ENCODE measurements at places on chromosomes 12 and 14. TPM values are rescaled to one million over a fixed set of nuclear protein-coding genes. Genes with fewer than 3 reads are reported as not detected.

GRCh38 chr12:27653661-27654060 is 42.6 kb upstream of the REP15 start:
- no peaks in the 10 kb centered on the region for H3K36me3 ChIP-seq
- no peaks in the 10 kb centered on the region for H3K27me3 ChIP-seq
- no peak for DNase-seq
- no peaks in the 10 kb centered on the region for H3K4me1 ChIP-seq
- no peak overlapping the region for H3K4me3 ChIP-seq

GRCh38 chr14:90429754-90430153 is 32.9 kb downstream of the CALM1 start:
- no peaks in the 10 kb centered on the region for H3K27me3 ChIP-seq
- no peak overlapping the region for H3K4me3 ChIP-seq
- DNase-seq = no peak
- no peaks in the 10 kb centered on the region for H3K36me3 ChIP-seq
- no peak overlapping the region for H3K27ac ChIP-seq

GRCh38 chr12:124356221-124356620 is 61.3 kb downstream of the RFLNA start:
- no peak for DNase-seq
- no peak overlapping the region for H3K27ac ChIP-seq
- H3K27me3 ChIP-seq = no peaks in the 10 kb centered on the region
- no peaks in the 10 kb centered on the region for H3K4me1 ChIP-seq
- H3K36me3 ChIP-seq = peaks cover 91% of the 10 kb centered on the region

DNA sequence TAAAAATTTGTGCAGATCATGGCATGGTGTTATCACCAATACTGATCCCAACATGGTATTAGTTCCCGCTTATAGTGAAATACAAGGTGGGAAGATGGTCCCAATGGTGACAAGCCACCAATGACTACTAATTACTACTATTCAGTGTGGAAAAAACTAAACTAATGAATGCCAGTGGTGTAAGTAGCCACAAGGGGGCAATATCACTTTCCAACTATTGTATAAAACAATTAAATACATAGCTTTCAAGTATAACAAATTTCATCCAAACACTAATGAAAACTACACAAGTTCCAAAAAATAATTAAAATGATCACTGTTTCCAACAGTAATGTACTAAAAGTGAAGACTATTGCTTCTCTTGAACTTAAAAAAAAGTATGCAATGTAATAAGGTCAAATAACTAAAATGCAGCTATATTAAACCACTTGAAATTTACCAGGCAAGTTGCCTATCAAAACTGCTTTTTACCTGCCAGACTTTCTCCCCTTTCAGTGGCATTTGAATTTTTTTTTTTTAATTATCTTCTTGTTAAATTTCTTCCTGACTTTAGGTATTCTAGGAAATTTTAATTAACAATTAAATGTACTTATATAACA is 58.0 kb downstream of the PAPLN start:
- DNase-seq = no peak
- H3K4me1 ChIP-seq = no peaks in the 10 kb centered on the region
- H3K36me3 ChIP-seq = peaks cover 14% of the 10 kb centered on the region
- no peak overlapping the region for H3K4me3 ChIP-seq

- DNase-seq = no peak
- no peaks in the 10 kb centered on the region for H3K27me3 ChIP-seq
- H3K36me3 ChIP-seq = no peaks in the 10 kb centered on the region
- peak overlapping the region; percentile 91 for H3K4me3 ChIP-seq
- peak overlapping the region; percentile 70 for H3K27ac ChIP-seq
Measured at GRCh38 chr12:50401500-50402081, 906 bp downstream of the LARP4 start.

DNA sequence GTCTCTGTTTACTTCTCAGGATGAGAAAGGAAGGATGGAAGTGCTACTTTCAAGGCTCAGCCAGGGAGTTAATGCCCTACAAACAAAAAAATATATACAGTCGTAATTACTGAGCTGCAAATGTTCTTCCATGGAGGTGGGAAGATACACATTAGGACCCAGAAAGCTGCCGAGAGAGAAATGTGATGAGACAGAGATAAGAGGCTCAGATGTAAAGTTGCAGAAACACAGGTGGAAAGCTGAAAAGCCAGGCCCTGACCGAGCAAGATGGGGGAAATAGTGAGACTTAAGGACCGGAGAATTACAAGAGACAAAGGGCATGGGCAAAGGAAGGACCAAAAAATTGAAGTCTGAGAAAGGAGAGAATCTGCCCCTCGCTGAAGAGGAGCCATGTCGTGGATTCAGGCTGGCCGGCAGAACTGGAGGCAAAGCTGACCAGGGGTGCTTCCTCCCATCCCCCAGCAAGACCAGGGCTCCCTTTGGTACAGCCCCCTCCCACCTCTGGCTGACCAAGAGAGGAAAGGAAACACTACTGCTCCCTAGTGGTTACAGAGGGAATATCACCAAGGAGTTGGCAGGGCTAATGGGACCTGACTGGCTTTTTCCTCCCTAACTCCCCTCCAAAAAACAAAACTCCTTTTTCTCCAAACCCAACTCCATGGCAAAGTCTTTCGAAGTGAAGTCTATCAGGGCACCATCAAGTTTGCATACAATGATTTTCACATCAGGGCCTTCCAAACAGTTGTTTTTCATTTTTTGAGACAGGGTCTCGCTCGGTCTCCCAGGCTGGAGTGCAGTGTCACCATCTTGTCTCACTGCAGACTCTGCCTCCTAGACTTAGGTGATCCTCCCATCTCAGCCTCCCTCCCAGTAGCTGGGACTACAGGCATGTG is 12.1 kb downstream of the ZFHX2 start:
- no peak overlapping the region for H3K4me3 ChIP-seq
- no peak overlapping the region for H3K27ac ChIP-seq
- H3K4me1 ChIP-seq = peaks cover 4% of the 10 kb centered on the region
- H3K36me3 ChIP-seq = no peaks in the 10 kb centered on the region
- H3K27me3 ChIP-seq = no peaks in the 10 kb centered on the region

- H3K27me3 ChIP-seq = no peaks in the 10 kb centered on the region
- DNase-seq = no peak
- H3K4me1 ChIP-seq = no peaks in the 10 kb centered on the region
- no peak overlapping the region for H3K27ac ChIP-seq
Measured at GRCh38 chr12:32612658-32613614, 66.2 kb upstream of the DNM1L start.

DNA sequence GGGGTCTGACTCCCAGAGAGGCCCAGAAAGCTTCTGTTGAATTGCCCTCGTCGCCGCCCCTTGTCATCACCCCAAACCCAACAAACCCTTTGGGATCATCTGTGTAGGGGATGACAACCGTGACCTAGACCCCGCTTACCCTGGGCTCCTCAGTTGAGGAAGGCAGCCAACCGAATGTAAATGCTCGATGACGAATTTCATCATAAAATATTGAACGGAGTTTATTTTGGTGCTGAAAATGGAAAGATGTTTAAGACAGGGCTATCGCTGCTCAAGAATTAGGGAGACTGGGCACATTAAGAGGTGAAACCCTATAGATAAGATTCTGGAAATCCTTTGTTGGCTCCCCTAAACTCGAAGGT is 512 bp downstream of the ACTR10 start:
- H3K4me3 ChIP-seq = peak overlapping the region; percentile 98
- no peak for DNase-seq
- peaks cover 18% of the 10 kb centered on the region for H3K4me1 ChIP-seq
- H3K27me3 ChIP-seq = no peaks in the 10 kb centered on the region

- H3K4me1 ChIP-seq = no peaks in the 10 kb centered on the region
- H3K4me3 ChIP-seq = no peak overlapping the region
- DNase-seq = no peak
- H3K36me3 ChIP-seq = no peaks in the 10 kb centered on the region
Measured at GRCh38 chr14:69808919-69809808, 12.1 kb upstream of the SLC10A1 start.

- H3K4me1 ChIP-seq = no peaks in the 10 kb centered on the region
- no peaks in the 10 kb centered on the region for H3K27me3 ChIP-seq
- no peak overlapping the region for H3K4me3 ChIP-seq
- no peaks in the 10 kb centered on the region for H3K36me3 ChIP-seq
- DNase-seq = no peak
Measured at GRCh38 chr14:32779840-32780239, 158.8 kb upstream of the NPAS3 start.

DNA sequence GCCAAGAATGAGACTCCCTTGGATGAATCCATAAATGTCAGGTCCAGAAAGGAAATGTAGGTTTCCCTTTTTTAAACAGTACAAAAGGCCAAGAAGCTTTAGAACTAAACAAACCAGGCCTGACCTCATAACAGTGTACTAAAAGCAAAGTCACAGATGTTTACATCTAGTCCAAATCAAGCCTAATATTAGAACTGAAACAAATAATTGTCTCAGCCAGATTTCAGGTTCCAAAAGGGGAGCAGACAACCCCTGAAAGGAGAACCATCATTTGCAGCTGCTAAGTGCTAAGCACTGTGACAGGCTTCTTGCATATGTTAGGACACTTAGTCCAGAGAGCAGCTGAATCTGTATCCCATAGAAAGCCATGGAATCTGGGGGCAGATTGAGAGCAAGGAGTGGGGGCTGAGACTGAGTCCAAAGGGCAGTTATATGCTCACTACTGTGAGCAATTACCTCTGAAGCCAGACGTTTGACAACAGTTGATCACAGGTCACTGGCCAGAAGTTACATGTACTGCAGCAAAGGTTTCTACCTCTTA is 90.1 kb downstream of the STXBP6 start:
- H3K4me1 ChIP-seq = no peaks in the 10 kb centered on the region
- H3K27ac ChIP-seq = no peak overlapping the region
- H3K36me3 ChIP-seq = no peaks in the 10 kb centered on the region
- no peaks in the 10 kb centered on the region for H3K27me3 ChIP-seq
- no peak overlapping the region for H3K4me3 ChIP-seq

DNA sequence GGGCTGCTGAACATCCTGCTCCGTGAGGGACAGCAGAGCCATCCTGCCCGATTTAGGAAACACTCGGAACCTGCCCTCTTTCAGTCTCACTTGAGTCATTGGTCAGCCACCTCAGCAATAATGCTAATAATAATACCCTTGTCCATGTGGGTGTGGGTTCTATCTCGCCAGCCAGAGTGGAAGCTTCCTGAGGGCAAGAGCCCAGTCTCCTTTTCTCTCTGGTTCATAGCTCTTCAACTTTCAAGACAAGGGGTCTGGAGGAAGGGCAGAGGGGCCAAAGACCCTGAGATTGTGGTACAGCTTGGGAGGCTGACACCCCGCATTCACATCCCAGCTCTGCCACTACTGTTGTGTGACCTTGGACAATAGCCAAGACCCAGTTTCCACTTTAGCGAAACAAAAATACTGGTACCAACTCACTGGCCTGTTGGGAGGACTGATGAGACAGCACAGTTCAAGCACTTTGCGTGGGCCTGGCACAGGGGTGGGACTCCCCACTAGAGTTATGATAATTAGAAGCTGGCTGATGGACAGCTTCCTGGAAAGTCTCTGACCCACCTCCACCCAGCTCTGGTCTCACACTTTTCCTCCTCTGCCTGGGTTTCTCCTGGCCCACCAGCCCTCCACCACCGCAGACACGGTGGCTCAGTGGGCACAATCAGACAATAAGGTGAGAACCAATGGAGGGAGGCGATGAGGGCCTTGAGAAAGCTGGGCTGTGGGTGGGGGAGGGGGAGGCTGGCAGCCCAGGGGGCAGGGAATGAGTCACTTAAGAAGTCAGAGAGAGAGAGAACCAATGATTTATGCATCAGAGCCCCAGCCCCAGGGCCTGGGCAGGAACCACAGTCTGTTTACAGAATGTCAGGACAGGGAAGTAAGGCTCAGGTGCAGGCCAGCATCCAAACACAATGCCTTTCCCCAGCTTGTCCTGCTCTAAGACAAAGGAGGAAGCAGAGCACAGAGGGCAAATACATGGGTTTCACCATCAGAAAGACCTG is 9.6 kb downstream of the FAIM2 start:
- H3K4me1 ChIP-seq = peaks cover 10% of the 10 kb centered on the region
- no peak overlapping the region for H3K4me3 ChIP-seq
- no peak overlapping the region for H3K27ac ChIP-seq

DNA sequence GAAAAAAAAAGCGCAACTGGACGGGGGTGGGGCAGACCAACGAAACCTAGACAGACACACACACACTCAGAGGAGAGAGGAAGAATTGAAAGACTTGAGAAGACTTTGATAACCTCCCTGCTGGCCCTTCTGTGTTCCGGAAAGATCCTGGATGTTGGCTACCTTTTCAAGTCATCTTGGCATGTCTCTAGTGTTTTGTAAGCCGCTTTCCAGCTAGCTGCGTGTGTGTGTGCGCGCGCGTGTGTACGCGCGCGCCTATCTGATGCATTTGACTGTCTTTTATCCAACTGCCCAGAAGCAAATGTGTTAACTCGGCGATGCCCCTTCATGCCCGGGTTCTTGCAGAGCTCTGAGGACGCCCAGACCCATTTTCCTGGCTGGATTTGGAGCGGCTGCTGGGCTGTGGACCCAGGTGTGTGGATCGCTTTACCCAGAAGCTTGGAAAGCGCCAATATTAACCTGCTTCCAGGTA is 664 bp downstream of the LRFN5 start:
- no peak overlapping the region for H3K4me3 ChIP-seq
- no peak overlapping the region for H3K27ac ChIP-seq
- H3K4me1 ChIP-seq = peaks cover 32% of the 10 kb centered on the region
- H3K27me3 ChIP-seq = peaks cover 73% of the 10 kb centered on the region
- H3K36me3 ChIP-seq = no peaks in the 10 kb centered on the region
- no peak for DNase-seq

DNA sequence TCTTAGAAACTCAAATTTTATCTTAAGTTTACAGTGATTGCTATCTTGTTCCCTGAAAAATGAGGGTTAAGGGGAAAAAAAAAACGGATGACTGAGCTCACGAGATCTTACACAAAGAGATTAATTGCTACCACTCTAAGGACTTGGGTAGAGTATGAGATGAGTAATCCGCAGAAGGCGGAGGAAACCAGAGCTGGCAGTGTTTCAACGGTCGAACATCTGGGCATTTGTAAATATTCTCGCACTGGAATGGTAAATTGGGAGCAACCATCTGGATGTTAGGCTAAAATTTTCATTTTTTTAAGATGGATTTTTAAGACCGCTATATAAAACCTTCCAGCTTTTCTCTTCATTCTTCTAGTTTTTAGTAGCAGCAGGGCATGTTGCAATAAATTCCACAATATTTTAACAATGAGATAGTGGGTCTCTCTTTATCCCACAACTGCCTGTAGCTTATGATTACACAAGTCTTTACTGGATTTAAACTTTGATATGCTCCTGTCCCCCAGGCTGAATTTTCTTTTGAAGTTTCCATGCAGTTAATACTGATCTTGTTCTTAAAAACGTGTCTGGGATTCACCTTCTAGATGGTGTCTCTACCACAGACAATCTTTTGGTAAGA is 1324.1 kb downstream of the AACS start:
- no peak overlapping the region for H3K27ac ChIP-seq
- no peaks in the 10 kb centered on the region for H3K27me3 ChIP-seq
- H3K4me3 ChIP-seq = no peak overlapping the region

- H3K4me3 ChIP-seq = no peak overlapping the region
- H3K27me3 ChIP-seq = no peaks in the 10 kb centered on the region
- no peaks in the 10 kb centered on the region for H3K4me1 ChIP-seq
- no peaks in the 10 kb centered on the region for H3K36me3 ChIP-seq
Measured at GRCh38 chr12:13595536-13596443, 385.6 kb downstream of the GRIN2B start.

PCED1B gene
- 18.7 TPM for total RNA-seq

FOXG1 gene
- total RNA-seq = not detected

ARG2 gene
- 3.9 TPM for total RNA-seq

LRRC10 gene
- total RNA-seq = not detected

DTX1 gene
- total RNA-seq = 14.0 TPM

MANSC1 gene
- 0.33 TPM for total RNA-seq

TXNRD1 gene
- 27.2 TPM for total RNA-seq

PRH1 gene
- 24.7 TPM for total RNA-seq

GPR132 gene
- total RNA-seq = 64.4 TPM

SLC6A13 gene
- 0.11 TPM for total RNA-seq

TPH2 gene
- not detected for total RNA-seq

SMIM41 gene
- not detected for total RNA-seq
